GM12865 (cell line): ENCODE measurements at places on chromosomes 5 and 9.

GRCh38 chr5:168162464-168162863, 129.0 kb upstream of the WWC1 start:
- no peak for DNase-seq

- peak; percentile 87 for DNase-seq
Measured at GRCh38 chr9:35748858-35749514, at the start of the genes GBA2 and RGP1. Gene GBA2, minus strand, starts transcription at chr9:35749228. Its CDS starts 524 bp downstream, at chr9:35748704. Gene RGP1, plus strand, starts transcription at chr9:35749287. Its CDS starts 469 bp downstream, at chr9:35749756.

GRCh38 chr5:144710637-144711036, 540.0 kb downstream of the KCTD16 start:
- DNase-seq = no peak

DNA sequence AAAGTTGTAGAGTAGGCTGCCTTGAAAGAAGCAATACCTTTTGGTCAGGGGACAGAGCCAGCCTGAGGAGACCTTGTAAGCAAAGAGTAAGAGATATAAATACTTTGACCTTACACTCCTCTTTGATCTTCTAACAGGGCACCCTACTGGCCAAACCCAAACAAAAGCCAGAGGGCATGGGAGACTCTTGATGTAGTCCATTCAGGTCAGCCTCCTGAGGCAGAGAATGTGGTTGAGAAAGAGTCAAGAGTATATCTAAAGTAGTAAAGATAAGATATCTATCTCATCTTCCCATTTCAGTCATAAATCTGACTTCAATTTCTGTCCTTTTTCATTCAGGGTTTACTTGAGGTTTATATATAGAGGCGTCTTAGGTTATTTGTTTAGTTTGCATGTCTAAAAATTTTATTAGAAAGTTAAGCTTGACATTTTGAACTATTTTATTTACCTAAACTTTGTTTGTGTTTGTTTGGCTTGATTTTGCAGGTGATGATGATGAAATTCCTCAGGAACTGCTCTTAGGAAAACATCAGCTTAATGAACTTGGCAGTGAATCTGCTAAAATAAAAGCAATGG, 125.7 kb downstream of the NIPBL start:
- DNase-seq = no peak
